Karpas-422 (cell line): ENCODE measurements at places on chromosomes 13 and 19. TPM values are rescaled to one million over a fixed set of nuclear protein-coding genes. Genes with fewer than 3 reads are reported as not detected.

DNA sequence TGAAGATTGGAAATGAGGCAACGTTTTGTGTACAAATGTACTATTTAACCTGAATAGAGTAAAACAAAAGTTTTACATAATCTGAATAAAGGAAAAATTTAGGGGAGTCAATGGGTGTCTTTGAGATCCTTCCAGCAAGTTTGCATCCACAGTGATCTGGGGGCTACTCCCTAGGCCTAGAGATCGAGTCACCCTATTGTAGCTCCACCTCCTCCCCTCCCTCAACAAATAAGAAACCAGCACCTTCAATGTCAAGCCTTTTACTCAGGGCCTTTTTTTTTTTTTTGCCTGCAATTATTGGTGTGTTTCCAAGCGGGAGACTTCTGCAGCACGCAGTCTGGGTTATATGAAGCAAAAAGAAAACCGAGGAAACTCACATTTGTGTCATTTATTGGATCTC lies 16.3 kb upstream of the RAP2A start:
- H3K36me3 ChIP-seq: no peaks in the 10 kb centered on the region
- H3K4me1 ChIP-seq: no peaks in the 10 kb centered on the region
- H3K27me3 ChIP-seq: no peaks in the 10 kb centered on the region
- no peak for DNase-seq

DNA sequence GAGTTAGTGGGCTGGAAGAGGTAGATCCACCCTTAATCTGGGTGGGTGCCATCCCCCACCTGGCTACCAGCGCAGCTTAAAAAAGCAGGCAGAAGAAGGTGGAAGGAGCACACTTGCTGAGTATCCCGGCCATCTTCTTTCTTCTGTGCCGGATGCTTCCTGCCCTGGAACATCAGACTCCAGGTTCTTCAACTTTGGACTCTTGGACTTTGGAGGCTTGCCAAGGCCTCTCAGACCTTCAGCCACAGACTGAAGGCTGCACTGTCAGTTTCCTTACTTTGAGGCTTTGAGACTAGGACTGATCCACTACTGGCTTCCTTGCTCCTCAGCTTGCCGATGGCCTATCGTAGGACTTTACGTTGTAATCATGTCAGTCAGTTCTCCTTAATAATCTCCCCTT lies 127.6 kb upstream of the GPC6 start:
- no peak for DNase-seq
- no peaks in the 10 kb centered on the region for H3K27me3 ChIP-seq
- H3K27ac ChIP-seq: no peak overlapping the region
- H3K4me3 ChIP-seq: no peak overlapping the region

- H3K27me3 ChIP-seq: no peaks in the 10 kb centered on the region
- no peak for DNase-seq
- H3K27ac ChIP-seq: no peak overlapping the region
- H3K36me3 ChIP-seq: no peaks in the 10 kb centered on the region
- H3K4me3 ChIP-seq: no peak overlapping the region
These were observed 180.8 kb downstream of the SPRY2 start for GRCh38 chr13:80160110-80160509.

Gene SLITRK6
- total RNA-seq: 1.9 and 6.4 TPM in 2 replicates

Gene ZNF441
- total RNA-seq: 15.8 and 16.4 TPM in 2 replicates

Gene PDE4A
- total RNA-seq: 2.6 and 2.9 TPM in 2 replicates

DNA sequence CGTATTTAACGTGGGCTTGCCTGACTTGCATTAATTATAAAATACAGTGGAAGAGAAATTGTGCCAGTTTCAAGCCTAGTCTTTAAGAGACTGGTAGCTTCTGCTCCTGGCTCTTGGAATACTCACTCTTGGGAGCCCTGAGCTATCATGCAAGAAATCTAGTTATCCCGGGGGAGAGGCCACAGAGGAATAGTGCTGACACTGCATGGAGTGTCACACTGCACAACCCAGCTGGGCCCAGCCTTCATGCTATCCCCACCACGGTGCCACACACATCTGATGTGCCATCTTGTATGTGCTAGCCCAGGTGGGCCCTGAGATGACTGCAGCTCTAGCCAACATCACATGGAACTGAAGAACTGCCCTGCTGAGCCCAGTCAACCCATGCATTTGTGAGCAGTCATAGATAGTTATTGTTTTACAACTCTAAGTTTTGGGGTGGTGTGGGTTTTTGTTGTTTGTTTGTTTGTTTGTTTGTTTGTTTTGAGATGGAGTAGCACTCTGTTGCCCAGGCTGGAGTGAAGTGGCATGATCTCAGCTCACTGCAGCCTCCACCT lies 8.3 kb downstream of the MAMSTR start:
- H3K27ac ChIP-seq: no peak overlapping the region
- H3K4me3 ChIP-seq: no peak overlapping the region
- H3K4me1 ChIP-seq: peaks cover 21% of the 10 kb centered on the region
- no peaks in the 10 kb centered on the region for H3K36me3 ChIP-seq
- DNase-seq: no peak

GRCh38 chr13:28493740-28494503 lies 1.0 kb downstream of the FLT1 start:
- no peaks in the 10 kb centered on the region for H3K27me3 ChIP-seq
- no peak overlapping the region for H3K27ac ChIP-seq
- no peaks in the 10 kb centered on the region for H3K36me3 ChIP-seq
- no peak overlapping the region for H3K4me3 ChIP-seq

GRCh38 chr13:101512650-101513049 lies 60.2 kb downstream of the ITGBL1 start:
- H3K4me1 ChIP-seq: no peaks in the 10 kb centered on the region
- H3K27ac ChIP-seq: no peak overlapping the region
- no peak for DNase-seq
